NCI-H226 (cell line): ENCODE measurements at places on chromosomes 11 and 22.

DNA sequence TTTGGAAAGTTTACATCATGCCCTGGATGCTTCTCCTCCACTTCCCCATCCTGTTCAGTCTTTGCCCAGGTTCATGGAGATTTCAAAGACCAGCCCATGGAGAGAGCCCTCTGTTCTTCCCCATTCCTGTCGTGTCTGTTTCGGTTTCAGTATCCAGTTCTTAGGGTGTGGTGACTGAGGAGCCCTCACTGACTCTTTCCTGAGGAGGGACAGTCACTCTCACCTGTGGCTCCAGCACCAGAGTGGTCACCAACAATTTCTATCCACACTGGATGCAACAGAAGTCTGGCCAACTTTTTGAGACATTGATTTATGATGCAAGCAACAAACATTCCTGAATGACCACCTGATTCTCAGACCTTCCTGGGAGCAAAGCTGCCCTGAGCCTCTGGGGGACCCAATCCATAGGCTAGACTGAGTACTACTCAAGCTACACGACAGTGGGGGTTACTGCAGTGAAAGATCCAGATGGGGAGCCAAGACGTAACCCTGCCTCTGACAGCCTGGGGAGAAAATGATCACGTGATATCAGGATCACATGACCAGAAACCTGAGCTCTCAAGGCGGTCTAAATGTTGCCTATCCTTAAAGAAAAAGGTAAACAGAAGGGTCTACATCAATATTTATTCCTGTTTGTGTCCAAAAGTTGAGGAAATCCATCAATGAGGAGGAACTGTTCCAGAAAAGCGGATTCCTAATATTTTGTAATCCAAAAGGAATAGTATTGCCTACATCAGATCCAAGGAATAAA, 76.2 kb upstream of the VPREB1 start:
- DNase-seq, result no peak

DNA sequence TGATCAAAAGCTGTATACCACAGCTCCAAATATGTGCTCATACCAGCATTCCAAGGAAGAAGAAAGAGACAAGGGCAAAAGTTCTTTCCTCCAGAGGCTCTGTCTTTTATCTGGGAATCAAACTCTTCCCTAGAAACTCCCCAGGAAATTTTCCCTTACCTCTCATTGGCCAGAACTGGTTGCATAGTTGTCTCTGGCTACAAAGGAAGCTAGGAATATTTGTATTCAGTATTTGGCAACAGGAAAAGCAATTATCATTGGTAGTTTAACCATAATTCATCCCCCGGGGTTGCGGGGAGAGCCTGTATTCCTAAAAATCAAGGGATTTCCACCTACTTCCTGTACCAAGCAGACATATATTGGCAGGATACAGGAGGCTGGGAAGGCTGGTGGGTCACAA, 10.5 kb upstream of the ZFTA start:
- no peak for DNase-seq

- DNase-seq, result no peak
Measured at GRCh38 chr11:74434528-74434927, 32.8 kb downstream of the KCNE3 start.

DNA sequence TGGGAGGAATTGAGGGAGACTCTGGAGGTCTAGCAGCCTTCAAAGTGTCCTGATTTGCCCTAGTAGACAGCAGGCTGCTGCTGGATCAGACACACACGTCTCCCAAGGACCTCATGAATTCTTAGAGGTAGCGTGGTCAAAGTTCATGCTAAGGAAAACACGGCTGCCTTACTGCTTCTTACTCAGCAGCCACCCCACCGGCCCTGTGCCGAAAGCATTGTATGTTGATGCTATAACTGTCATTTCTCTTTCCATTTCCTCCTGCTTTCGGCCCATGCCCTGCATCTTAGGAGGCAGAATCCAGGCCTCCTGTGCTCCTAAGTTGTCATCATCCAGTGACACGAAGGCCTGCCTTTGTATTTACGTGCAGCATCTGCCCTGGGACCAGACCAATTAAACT, 10.5 kb upstream of the CCND1 start:
- no peak for DNase-seq

- DNase-seq, result peak; percentile 60
Measured at GRCh38 chr11:112588252-112588694, 327.6 kb upstream of the PLET1 start.

DNA sequence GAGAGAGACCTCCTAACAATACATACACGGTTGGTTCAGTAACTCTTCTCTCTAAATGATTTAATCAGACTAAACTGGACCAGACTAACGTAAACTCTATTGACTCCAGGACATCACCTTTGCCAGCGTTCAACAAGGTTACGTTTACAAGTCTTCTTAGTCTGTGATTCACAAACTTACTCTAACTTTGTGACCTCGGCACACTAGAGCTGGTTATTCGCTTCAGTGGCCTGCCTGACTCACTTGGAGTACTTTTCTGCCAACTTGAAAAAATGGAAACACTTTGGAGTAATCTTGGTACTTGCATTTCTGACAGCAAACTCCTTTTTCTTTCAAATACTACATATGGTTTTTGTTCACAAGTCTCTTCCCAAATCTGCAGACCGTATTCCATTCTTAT, 26.2 kb downstream of the MTMR2 start:
- no peak for DNase-seq
